ENCODE measurements at places on chromosomes 4 and X. TPM values are rescaled to one million over a fixed set of nuclear protein-coding genes. Genes with fewer than 3 reads are reported as not detected.

PNMA3 gene
- not detected for total RNA-seq

DACH2 gene
- not detected for total RNA-seq

KIT gene
- total RNA-seq, result not detected

SLITRK2 gene
- not detected for total RNA-seq

OTC gene
- total RNA-seq, result not detected

Measured in MCF 10A (cell line).